ENCODE measurements at places on chromosomes 3 and 15. TPM values are rescaled to one million over a fixed set of nuclear protein-coding genes. Genes with fewer than 3 reads are reported as not detected.

Gene NCEH1
- 20.7 TPM for total RNA-seq

Gene PLIN1
- 4.6 TPM for total RNA-seq

Gene C15orf39
- 32.7 TPM for total RNA-seq

DNA sequence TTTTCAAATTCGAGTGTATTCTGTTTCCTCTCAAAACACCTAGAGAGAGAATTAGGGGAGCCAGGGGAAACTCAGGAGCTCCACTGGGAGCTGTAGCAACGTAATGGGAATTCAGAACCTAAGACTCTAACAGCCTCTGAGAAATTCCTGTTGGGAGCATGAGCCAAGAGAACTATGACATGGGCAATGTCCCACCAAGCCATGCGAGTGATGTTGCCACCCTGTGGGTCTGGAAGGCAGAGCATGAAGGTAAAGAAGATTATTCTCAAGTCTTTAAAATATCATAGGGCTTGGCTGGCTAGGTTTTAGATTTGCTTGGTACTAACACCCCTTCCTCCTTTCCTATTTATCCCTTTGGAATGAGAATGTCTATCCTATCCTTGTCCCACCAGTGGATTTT lies 392.6 kb upstream of the ADAMTS9 start:
- no peak for DNase-seq

GRCh38 chr15:68299436-68299835 lies 21.9 kb downstream of the FEM1B start:
- peak; percentile 41 for DNase-seq

GRCh38 chr15:99738021-99738847 lies 5.0 kb upstream of the LYSMD4 start:
- DNase-seq: no peak

DNA sequence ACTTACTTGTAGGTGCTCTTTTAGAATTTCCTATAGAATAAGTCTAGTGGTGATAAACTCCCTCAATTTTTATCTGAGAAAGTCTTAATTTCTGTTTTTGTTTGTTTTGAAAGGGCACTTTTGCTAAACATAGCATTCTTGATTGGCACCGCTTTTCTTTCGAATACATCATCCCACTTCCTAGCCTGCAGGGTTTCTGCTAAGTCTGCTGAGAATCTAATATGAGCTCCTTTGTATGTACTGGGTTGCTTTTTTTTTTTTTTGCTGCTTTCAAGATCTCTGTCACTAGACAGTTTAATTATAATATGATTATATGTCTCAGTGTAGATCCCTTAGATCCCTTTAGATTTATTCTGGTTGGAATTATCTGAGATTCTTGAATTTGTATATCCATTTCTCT lies 21.5 kb downstream of the PFN2 start:
- DNase-seq: no peak

DNA sequence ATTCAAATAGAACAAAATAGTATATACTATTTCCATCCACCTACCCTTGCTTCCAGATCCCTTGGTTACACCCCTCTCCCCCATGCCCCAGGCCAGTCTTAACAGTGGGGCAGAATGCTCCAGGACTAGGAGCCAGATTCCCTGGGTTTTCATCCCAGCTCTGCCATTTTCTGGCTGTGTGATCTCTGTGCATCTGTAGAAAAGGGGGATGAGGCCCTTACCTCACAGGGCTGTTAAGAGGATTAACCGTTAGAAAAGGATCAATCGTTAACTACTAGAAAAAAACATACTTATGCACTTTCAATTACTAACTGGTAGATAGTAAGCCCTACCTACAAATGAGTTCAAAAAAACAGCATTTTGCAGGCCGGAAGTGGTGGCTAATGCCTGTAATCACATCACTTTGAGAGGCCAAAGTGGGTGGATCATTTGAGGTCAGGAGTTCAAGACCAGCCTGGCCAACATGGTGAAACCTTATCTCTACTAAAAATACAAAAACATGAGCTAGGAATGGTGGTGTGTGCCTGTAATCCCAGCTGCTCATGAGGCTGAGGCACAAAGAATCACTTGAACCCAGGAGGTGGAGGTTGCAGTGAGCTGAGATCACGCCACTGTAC lies 11.7 kb downstream of the EBLN2 start:
- no peak for DNase-seq

DNA sequence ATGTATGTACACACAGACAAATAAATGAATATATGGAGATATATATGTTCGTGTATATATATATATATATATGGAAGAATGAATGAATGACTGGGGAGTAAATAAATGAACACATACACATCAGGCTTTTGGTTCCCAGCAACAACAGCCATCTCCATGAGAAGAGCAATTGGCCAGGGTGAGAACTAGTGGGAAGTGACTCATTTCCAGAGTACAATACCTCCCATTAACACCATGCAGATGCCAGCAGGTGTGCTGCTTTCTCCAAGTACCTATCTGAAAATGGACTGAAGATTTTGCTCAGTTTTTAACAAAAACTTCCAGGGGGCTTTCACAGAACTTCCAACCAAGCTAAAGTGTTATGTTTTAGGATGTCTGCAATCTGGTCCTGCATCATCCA lies 179.8 kb upstream of the SLC2A2 start:
- no peak for DNase-seq

DNA sequence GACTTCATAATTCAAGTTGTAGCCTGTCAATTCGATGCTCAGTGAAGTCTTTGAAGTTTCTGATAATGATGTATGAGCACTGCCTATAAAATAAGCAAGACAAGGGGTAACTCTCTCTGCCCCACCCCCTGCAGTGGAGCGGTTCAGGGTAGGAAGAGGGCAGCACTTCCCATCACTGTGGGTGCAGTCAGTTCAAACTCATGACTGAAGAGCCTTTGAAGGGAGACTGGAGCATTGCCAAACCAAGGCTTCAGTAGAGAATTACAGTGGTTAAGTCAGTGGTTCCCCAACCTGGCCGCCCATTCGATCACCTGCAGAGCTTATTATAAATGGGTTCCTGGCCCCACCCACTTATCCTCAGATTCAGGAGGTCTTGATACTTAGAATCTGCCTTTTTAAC lies 190.6 kb downstream of the SHQ1 start:
- DNase-seq: no peak

GRCh38 chr3:1056744-1057143 lies 36.1 kb upstream of the CNTN6 start:
- no peak for DNase-seq

GRCh38 chr15:91099616-91099994 lies 452 bp upstream of the SV2B start:
- DNase-seq: no peak

All from ureter (tissue), 1 donor.